Gastroesophageal sphincter (tissue), 4 donors: ENCODE measurements at places on chromosomes 6 and 20. TPM values are rescaled to one million over a fixed set of nuclear protein-coding genes. Genes with fewer than 3 reads are reported as not detected.

VGLL2 gene
- total RNA-seq = not detected

GRCh38 chr6:56760842-56761241, 118.2 kb upstream of the DST start:
- no peak for ATAC-seq

DNA sequence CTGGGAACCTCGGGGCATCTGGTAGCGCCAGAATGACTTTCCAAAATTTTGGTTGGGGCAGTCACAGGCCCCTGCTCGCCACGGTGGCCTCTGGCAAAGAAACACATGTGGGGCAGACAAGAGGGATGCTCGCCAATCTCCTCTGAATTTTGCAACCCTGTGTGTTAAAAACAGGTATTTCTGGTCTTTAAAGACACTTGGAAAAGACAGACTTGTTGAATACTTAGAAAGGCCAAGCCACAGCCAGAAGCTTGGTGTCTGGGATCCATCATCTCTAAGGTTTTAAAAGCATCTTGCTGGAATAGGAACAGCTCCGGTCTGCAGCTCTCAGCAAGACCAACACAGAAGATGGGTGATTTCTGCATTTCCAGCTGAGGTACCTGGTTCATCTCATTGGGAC, 31.2 kb downstream of the HLA-E start:
- ATAC-seq = no peak

MAP7 gene
- total RNA-seq = 6.7 TPM

DNA sequence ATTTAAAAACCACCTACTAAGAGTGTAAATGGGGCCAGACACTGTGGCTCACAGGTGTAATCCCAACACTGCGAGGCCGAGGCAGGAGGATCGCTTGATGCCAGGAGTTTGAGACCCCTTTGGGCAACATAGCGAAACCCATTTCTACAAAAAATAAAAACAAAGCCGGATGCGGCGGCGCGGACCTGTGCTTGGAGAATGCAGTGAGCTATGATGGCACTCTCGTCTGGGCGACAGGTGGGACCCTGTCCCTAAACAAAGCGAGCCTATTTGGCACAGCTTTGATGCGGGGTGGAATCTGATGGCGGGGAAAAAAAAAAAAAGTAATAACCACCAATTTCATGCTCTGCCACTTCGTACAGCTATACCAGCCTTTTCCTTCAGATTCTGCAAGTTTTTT, 1.1 kb downstream of the TCP1 start:
- ATAC-seq = no peak

- peak; percentile 97 for ATAC-seq
These were observed 256.5 kb upstream of the RREB1 start for GRCh38 chr6:6851059-6851948.

- ATAC-seq = no peak
These were observed 301.2 kb downstream of the TBC1D32 start for GRCh38 chr6:121033091-121033490.

DNA sequence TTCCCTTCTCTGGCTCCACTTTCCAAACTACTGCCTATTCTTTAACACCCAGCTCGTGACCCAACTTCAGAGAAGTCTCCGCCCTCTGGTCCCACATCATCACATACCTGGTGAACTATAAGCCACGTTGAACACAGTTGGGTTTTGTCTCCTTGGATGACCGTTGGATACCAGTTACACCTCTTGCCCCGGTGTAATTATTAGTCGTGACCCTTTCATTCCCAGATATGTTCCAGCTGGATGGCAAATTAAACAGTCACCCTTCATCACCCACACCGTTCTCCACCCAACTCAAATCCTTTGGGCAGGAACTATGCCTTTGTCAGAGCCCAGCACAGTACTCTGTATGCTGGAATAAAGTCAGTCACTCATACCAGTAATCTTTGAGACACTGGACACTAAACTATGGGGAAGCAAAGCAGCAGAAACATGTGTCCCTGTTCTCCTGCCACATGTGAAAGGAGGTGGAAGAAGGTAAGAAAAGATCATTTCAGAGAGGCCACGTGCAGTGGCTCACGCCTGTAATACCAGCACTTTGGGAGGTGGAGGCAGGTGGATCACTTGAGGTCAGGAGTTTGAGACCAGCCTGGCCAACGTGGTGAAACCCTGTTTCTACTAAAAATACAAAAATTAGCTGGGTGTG, 22.5 kb downstream of the PLAGL2 start:
- ATAC-seq = no peak

GRCh38 chr6:11978169-11978987, 33.7 kb upstream of the HIVEP1 start:
- no peak for ATAC-seq

CAPN11 gene
- 0.27 TPM for total RNA-seq

GRCh38 chr6:82957868-82958245, 107.8 kb downstream of the UBE3D start:
- no peak for ATAC-seq

GRCh38 chr20:35871259-35871771, 83.0 kb downstream of the SCAND1 start:
- no peak for ATAC-seq

GRCh38 chr20:47213966-47214365, 142.5 kb downstream of the ZMYND8 start:
- no peak for ATAC-seq

GRCh38 chr6:130927305-130927704, 100.1 kb downstream of the SMLR1 start:
- no peak for ATAC-seq

- ATAC-seq = peak; percentile 78
These were observed 9.8 kb upstream of the HECA start for GRCh38 chr6:139124887-139125672.

DNA sequence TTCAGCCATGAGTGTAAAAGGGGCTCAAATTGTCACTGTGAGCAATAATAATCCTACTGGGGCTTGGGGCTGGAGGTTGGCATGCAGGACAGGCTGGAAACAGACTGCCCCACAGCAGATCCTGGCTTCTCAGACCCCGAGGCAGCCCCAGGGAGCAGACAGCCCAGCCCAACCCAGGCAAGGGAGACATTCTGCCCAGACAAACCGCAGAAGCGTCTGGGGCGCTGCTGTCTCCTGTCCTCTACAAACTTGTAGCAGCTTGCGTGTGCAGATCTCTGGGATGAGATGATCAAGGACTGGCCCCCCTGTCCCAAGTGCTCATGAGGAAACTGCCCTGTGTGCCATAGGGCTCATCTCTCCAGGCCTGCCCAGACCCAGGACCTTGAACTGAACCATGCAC, 84.6 kb downstream of the MAFB start:
- no peak for ATAC-seq

DNA sequence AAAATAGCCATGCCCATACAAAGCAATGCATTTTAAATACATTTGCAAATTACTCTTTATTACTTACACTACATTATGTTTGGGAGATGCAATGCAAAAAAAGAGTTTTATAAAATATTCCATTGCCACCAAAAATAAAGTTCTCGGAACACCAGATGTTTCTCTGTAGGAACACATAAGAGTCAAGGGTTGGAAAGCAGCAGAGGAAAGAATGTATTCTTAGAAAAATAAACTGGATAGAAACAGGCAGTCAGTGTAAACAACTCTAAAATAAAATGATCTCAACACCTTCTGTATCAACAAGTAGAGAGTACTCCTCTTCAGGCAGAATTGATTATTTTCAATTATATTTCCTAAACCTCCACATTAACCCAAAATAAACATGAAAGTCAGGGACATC, 28.1 kb downstream of the KIF13A start:
- ATAC-seq = no peak

GRCh38 chr20:20680991-20681508, 31.4 kb downstream of the RALGAPA2 start:
- no peak for ATAC-seq

ENPP3 gene
- total RNA-seq = 0.35 TPM

HLA-DOB gene
- total RNA-seq = 0.37 TPM

- ATAC-seq = no peak
These were observed 23.2 kb downstream of the UBE2V1 start for GRCh38 chr20:50089787-50090177.

SLC44A4 gene
- 1.1 TPM for total RNA-seq

GRCh38 chr6:45631396-45631795, 253.7 kb upstream of the SUPT3H start:
- ATAC-seq = no peak

- ATAC-seq = no peak
These were observed 38.4 kb downstream of the ALDH8A1 start for GRCh38 chr6:134911547-134911946.

TRAPPC3L gene
- total RNA-seq = not detected

GRCh38 chr6:21505574-21505990, 88.0 kb upstream of the SOX4 start:
- no peak for ATAC-seq

- no peak for ATAC-seq
These were observed 375.0 kb upstream of the BTBD3 start for GRCh38 chr20:11542645-11543044.

DNA sequence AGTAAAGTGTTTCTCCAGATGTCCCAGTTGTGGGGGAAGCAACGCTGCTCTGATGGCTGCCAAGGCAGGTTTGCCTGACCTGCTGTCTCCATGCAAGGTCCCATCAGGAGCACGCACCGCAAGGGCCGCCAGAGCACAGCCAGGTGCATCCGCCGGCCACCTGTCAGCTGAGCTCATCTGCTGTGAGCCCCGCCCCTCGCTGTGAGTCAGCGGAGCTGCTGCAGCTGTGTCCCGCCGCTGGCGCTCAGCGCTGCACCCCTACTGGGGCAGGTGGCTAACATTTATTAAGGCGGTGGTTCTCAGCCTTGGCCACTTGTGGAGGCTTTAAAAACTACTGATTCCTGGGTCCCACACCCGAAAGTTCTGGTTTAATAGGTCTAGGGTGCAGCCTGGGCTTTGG, 225.7 kb downstream of the UST start:
- no peak for ATAC-seq

- ATAC-seq = peak; percentile 87
These were observed 49.7 kb upstream of the IL20RA start for GRCh38 chr6:137094411-137095008.

DNA sequence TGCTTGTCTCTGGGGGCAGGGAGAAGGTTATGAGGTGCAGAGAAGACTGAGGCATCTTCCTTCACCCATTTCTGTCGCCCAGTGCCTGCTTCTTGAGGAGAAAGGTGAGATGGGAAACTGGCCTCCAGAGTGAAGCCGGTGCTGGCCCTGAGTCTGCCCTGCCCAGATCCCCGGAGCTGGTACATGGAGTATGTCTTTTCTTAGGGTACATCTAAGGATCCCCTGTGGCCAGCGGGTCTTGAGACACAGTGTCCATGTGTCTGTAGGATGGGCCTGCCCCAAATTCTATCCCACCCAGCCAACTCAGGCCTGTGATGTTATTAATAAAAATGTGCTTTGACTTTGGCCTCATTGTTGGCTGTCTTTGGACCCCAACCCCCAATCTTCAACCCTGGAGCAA, 8.8 kb upstream of the BAK1 start:
- ATAC-seq = no peak

GRCh38 chr20:33862709-33863403, 51.7 kb downstream of the CHMP4B start:
- ATAC-seq = peak; percentile 26

DNA sequence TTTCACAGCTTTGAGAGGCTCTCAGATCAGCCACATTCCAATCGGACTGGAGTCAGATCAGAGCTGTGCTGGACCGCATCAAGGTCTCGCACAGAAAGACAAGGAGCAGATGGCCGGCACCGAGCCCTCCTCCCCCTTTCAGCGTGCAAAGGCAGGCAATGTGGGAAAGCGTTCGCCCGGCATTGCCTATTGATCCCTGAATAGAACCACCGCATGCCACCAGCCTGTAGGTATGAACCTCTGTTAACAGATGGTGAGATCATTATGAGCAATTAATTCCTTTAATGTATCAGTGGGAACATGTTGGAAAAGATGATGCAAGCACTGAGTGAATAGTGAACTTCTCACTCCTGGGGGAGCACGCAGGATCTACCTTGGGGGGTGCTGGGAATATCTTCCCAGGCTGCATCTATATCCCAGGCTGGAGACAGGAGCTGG, 117.5 kb upstream of the ID4 start:
- ATAC-seq = no peak

SUMO4 gene
- 2.0 TPM for total RNA-seq

GNRH2 gene
- total RNA-seq = 0.54 TPM

- no peak for ATAC-seq
These were observed 320.5 kb downstream of the MMUT start for GRCh38 chr6:49142421-49143151.

DNA sequence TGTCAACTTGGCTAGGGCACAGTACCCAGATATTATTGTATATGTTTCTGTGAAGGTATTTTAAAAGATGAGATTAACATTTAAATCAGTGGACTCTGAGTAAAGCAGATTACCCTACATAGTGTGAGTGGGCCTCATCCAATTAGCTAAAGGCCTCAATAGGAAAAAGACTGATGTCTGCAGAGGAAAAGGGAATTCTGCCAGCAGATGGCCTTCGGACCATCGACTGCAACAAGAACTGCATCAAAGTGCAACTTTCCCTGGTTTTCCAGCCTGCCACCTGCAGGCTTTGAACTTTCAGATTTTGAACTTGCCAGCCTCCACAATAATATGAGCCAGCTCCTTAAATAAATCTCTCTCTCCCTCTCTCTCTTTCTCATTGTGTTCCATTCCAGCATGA, 80.5 kb downstream of the IMPG1 start:
- ATAC-seq = no peak

GRCh38 chr20:32517914-32518592, 67.1 kb downstream of the NOL4L start:
- no peak for ATAC-seq

DNA sequence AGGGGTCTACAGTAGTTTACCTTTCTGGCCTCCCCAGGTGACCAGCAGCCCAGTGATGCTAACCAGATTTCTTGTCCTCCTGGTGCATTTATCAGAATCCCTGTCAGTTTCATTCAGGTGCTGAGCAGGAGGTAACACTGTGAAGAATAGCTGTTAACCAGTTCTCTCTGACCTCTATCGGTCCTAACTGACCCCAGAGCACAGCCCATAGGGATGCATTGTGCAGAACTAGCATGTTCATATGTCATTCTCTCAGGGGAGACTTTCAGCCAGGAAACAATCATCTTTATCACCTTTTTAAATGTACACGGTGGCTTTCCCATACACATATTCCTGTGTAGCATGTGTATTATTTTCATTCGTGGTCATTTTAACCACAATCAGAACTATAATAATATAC, 49.9 kb downstream of the CNR1 start:
- ATAC-seq = no peak

C6orf15 gene
- total RNA-seq = not detected

OR2J1 gene
- total RNA-seq = not detected

DNA sequence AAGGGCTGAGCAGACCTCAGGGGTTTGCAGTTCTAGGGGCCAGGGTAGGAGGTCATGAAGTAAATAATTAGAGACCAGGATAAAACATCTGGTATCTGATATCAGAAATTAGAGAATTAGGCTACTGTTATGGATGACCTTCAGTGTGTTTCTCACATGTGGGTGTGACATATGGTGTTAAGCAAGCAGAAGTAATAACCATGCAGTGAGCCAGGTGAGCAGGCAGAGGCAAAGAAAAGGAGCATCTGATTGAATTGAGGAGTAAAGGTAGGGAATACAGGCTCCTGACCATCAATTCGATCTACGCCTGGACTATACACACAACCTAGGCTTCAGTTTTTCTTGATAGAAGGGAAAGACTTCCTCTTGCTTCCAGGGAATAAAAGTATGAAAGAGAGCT, 34.7 kb upstream of the MAP3K7 start:
- ATAC-seq = no peak

GRCh38 chr6:38021029-38021428, 201.5 kb downstream of the ZFAND3 start:
- no peak for ATAC-seq
